ENCODE measurements at places on chromosomes 13 and 19.

GRCh38 chr19:2115324-2115723, 18.6 kb downstream of the IZUMO4 start:
- no peak for DNase-seq

GRCh38 chr19:9863759-9864158, 28.6 kb downstream of the PIN1 start:
- no peak for DNase-seq

GRCh38 chr13:69828527-69828926, 279.1 kb upstream of the ATXN8OS start:
- DNase-seq, result no peak

DNA sequence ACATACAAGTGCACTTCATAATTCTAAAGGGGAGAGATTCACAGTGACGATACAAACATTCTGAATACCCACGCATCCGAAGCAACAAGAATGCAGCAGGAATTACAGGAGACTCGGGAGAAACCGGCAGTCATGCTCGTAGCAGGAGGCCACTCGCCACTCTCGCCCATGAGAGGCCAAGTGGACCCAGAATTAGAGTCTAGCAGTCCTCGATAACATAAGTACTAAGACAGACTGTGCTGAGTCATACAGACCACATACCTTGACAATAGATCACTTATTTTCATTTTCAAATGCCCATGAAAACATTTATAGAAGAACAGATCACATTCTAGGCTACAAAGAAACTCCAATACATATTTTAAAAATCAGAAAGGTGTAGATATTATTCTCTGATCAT, 299.1 kb upstream of the TSHZ3 start:
- no peak for DNase-seq

- no peak for DNase-seq
Measured at GRCh38 chr19:57813919-57814504, 701 bp downstream of the ZNF552 start.

- no peak for DNase-seq
Measured at GRCh38 chr13:113075711-113076110, 29.9 kb upstream of the F7 start.

- DNase-seq, result no peak
Measured at GRCh38 chr19:1854542-1855039, 6.3 kb upstream of the REXO1 start.

GRCh38 chr19:763869-764268, 13.0 kb downstream of the MISP start:
- DNase-seq, result no peak

DNA sequence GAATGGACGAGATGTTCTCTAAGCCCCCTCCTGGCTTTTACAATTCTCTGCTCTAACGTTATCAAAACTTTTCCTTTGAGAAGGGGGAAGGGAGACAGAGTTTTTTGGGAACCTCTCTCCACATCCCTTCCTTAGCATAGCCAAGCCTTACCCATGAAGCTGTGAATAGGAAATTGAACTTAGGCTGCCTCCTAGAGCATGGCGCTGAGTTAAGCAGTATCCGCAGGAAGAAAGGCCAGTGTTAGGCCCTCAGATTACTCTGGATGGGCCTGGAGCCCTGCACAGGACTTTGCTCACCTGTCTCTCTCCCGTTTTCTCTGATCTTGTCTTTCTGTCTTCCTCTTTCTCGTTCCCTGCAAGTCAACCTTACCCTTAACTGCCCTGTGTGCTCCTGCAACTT, 39.6 kb downstream of the CYP2B6 start:
- no peak for DNase-seq

DNA sequence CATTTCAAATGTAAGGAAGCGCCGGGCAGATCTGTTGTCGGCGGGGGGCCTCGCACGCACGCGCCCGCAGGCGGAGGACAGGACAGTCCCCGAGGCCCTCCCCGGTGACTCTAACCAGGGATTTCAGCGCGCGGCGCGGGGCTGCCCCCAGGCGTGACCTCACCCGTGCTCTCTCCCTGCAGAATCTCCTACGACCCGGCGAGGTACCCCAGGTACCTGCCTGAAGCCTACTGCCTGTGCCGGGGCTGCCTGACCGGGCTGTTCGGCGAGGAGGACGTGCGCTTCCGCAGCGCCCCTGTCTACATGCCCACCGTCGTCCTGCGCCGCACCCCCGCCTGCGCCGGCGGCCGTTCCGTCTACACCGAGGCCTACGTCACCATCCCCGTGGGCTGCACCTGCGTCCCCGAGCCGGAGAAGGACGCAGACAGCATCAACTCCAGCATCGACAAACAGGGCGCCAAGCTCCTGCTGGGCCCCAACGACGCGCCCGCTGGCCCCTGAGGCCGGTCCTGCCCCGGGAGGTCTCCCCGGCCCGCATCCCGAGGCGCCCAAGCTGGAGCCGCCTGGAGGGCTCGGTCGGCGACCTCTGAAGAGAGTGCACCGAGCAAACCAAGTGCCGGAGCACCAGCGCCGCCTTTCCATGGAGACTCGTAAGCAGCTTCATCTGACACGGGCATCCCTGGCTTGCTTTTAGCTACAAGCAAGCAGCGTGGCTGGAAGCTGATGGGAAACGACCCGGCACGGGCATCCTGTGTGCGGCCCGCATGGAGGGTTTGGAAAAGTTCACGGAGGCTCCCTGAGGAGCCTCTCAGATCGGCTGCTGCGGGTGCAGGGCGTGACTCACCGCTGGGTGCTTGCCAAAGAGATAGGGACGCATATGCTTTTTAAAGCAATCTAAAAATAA, 18.2 kb downstream of the IL17D start:
- DNase-seq, result no peak

- no peak for DNase-seq
Measured at GRCh38 chr19:29395111-29395733, 130.6 kb upstream of the VSTM2B start.

DNA sequence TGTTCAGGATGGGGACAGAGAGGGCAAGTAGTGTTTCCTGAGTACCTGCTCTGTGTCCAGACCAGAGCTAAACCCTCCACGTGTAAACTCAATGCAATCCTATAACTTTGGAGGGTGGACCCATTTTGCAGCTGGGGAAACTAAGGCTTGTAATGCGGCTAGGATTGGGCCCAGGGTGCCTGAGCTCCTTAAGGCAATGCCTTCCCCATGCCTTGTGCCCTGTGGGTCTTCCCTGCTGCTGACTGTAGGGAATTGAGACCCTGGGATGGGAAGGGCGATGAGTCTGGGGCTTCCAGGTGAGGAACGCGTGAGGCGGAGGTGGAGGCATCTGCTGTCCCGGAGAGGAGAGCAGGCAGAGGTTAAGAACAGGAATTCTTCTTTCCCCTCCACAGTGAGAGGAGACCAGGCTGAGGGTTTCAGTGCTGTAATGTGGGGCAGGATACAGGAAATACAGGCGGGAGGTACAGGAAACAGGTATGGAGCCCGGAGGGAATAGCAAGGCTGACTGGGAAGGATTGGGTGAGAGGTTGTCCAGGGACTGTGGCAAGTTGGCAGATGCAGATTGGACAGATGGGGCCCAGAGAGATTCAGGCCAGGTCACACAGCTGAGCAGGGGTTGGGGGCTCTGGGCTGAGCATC, 19.2 kb downstream of the SLC27A1 start:
- DNase-seq, result no peak

GRCh38 chr19:48780631-48781391, 25.5 kb downstream of the FGF21 start:
- no peak for DNase-seq

- no peak for DNase-seq
Measured at GRCh38 chr19:53785196-53785889, 38.8 kb downstream of the NLRP12 start.

GRCh38 chr19:9586764-9587163, 2.5 kb upstream of the ZNF121 start:
- peak; percentile 15 for DNase-seq

DNA sequence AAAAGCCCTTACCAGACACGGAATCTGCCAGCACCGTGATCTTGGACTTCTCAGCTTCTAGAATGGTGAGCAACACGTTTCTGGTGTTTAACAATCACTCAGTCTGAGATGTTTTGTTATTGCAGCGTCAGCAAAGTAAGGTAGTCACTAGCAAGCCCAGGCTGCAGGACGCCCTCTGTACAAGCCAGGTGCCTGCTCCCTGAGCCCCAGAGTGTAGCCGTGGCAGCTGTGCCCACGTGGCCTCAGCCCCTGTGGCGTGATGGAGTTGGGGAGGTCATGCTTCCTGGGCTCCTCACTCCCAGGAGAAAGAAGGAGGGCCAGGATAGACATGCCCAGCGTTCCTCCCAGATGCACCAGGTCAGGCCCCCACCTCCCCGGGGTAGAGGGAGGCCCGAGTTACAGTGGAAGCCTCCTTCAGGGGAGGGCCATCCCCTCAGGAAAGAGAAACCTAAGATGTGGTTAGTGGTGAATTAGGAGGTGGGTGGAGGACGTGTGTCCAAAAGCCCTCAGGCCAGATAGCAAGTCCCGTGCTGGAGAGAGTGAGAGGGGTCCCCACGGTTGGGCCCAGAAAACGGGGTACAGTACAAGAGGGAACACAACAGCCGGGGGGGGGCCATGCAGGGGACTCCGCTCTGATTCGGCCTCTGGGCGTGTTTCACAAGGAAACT, 169.6 kb upstream of the SOX1 start:
- DNase-seq, result no peak

- DNase-seq, result no peak
Measured at GRCh38 chr13:69970520-69970919, 137.1 kb upstream of the ATXN8OS start.

DNA sequence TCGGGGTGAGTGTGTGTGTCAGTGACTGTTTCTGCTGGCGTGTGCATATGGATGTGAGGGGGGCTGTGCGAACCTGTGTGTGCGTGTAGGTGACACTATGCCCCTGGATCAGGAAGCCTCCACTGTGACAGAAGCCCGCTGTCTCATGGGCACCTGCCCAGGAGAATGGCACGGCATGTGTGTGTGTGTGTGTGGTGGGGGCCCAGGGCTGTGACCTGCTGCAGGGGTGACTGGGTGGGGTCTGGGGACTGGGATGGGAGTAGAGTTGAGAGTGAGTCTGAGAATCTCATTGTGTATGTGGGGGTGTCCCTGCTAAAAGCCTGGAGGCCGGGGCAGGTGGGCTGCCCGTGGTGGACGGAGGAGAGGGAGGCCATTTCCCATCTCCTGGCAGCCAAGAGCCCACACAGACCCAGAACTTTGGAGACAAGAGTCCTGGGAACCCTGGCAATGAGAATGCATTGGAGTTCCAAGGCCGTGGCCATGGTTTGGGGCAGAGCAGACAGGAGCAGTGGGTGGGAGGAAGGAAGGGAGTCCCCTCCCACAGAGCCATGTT, 6.4 kb upstream of the TPM4 start:
- no peak for DNase-seq

DNA sequence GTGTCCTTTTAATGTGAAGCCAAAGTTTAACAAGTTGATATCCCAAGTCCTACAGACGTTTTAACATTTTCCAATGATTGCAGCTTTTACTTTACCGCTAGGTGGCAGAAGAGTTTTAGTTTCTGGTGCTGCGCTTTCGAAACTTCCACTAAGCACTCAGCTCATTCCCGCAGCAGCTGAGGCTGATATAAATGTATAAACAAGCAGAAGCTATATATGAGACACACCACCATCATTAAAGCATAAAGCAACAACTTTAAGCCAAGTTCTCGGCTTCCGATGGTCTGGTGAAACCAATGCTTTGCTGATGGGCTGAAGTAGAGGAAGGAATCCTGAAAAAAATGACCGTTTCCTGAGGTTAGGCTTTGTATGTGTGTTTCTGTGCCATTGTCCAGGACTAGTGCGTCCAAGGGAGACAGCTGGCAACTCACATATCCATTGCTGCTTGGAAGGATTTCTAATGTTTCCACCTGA, 753.9 kb downstream of the OLFM4 start:
- DNase-seq, result peak; percentile 57

GRCh38 chr19:10808937-10809649, 26.9 kb downstream of the TMED1 start:
- no peak for DNase-seq

- DNase-seq, result no peak
Measured at GRCh38 chr19:18283338-18283737, 1.9 kb upstream of the JUND start.

GRCh38 chr13:53254500-53254899, 225.9 kb downstream of the OLFM4 start:
- no peak for DNase-seq

DNA sequence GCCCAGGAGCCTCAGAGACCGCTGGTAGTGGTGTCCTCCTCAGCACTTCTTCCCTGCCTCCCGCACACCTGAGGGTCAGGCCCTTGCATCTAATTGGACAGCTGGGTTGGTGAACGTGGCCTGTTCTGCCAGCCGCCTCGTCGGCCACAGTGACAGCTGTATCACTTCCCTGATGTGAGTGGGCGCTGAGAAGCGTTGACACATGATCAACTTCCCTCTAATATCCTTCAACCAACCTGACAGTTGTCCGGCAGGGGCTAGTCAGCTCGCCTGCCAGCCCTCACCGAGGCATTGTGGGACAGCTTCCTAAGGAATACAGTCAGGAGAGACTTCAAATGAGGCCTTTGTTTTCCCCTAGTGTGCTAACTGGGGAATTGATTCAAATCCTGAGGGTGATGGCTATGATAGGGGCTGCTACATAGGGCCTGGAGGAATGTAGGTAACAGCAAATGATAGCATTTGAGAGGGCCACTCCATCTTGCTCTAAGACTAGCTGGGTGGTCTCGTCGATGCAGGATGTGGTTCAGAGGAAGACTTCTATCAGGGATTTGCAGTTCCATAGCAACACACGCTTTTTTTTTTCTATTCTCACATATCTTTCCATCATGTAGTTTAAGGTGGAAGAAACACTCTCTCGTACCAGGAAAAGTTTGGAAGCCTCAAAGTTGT, 230.8 kb downstream of the TSHZ3 start:
- no peak for DNase-seq

DNA sequence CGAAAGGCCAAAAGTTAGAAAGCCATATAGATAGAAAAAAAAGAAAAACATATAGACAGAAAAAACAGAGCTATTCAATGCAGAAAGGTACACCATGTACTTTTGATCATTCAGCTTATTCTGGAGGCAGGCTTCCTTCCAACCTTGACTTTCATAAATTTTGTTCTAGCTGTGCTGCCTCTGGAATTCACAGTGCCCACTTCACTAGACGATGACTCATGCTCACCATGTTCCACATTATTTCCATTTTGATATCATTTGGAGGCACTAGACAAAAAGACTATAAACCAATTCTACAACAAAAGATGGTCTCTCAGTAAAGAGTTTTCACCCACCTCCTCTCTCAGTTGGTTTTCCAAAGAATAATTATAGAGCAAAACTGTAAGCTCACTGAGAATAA, 229.0 kb upstream of the IPO5 start:
- no peak for DNase-seq

- no peak for DNase-seq
Measured at GRCh38 chr13:46039411-46040182, 12.9 kb downstream of the ZC3H13 start.

Measured in NCI-H446 treated with DMSO at 0.1 percent for 48 hours (cell line).